Activated CD4-positive, alpha-beta T cell treated with anti-CD3 and anti-CD28 coated beads, Interleukin-2, amount 50 U/mL, for 48 hours (primary cell): ENCODE measurements at places on chromosomes 12 and 14.

- DNase-seq = no peak
Measured at GRCh38 chr12:62618319-62618718, 151.7 kb downstream of the MON2 start.

- no peak for DNase-seq
Measured at GRCh38 chr12:109847142-109847735, 14.0 kb upstream of the TRPV4 start.

DNA sequence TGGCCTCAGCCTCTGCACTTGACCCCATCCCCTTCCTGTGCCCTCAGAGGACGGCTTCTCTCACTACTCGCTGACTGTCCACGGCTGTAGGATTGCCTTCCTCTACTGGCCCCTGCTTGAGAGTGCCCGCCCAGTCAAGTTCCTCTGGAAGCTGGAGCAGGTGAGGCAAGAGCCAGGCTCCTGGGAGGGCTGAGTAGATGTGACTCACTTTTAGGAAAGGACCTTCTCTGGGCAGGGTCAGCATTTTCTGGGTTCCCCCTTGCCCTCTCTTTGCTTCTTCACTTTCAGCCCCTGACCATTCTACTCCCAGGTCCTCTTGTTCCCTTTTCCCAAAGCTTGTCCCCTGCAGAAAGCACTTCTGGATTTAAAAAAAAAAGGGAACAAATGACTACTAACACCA, 7.7 kb downstream of the CLSTN3 start:
- DNase-seq = no peak

- DNase-seq = no peak
Measured at GRCh38 chr12:76284816-76285750, 63.1 kb downstream of the BBS10 start.
